ENCODE measurements at places on chromosomes 7 and 10.

DNA sequence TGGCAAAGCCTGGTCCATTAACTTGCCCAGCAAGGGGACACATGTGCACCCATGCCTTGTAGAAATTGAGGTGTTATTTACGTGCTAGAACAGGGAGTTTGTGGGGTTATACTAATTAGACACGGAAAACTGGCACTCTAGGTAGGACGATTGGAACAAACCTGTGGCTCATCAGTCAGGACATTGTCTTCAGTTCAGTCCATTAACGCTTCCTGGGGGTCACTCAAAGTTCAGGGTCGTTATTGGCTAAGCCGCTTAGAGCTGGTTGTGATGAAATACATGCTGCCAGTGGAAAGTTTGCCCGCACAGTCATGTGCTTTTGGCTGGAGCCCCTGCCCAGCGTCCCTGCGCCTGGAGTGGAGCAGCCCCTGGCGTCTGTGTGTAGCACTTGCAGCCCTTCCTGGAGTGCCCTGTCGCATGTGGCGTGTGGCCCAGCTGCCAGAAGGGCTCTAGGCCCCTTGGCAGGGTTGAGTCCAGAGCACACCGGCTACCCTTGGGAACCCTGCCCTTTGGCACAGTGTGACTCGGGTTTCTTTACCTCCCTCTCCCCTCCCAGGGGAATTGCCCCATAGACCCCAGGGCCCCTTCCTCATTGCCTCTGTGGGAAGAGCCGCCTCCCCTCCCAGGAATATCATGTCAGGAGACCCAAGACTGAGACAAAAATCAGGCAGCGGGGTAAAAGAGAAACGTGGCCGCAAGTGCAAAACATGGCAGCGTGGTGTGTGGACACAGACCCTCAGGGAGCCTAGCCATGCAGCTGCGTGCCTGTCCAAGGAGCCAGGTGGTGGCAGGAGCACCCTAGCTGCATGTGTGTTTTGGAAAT, 9.8 kb downstream of the ZNF775 start:
- DNase-seq: no peak

DNA sequence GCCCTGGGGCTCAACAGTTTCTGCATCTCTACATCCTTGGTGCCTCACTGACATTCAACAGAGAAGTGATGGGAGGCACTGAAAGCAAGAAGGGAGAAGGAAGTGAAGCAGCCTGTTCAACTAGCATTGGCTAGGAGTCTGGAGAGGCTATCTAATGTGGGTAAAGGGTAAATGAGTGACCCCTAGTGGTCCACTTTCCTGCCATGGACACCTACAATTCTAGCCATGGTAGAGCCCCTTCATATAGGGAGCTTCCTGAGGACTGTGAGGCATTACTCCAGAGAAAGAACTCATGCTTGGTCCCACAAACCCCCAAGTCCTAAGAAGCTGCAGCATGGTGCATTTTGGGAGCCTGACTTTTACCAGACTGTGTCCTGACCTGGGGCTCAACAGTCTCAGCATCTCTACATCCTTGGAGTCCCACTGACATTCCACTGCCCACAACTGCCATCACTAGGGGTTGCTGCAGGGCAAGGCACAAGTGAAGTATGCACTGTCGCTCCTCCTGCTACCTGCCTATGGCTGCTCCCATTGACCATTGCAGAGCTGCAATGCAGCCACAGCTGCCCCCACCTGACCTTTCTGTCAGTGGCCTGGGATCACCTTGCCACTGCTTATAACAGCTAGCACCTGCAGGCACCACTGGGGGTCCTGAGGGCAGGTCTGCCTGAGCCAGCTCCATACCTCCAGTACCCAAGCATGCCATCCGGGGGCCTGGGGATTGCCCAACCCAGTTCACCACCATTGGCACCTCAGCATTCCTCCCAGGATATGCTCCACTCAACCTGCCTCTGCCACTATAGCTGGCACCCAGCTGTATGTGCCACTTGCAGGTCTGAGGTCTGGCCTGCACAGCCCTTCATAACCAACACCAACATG, 44.1 kb upstream of the CDK6 start:
- DNase-seq: peak; percentile 26

DNA sequence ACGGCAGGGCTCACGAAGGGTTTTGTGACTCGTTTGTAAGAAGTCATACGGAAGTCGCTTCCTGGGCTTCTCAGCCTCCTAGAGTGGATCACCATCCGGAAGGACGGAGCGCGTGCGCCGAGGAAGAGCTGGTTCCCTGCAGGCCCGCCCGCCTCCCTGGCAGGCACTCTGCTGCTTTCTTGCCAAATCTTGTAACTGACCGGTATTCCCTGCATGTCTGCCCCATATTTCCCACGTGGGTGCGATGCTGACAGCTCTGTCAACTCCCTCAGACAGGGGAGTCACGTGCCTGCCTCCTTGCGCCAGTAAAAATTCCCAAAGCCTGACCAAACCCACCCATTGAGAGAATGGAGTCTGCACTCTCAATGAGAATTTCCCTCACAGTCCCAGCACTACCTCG, 12.7 kb downstream of the SHH start:
- no peak for DNase-seq

GRCh38 chr7:129780257-129780973, 168.9 kb downstream of the NRF1 start:
- peak; percentile 92 for DNase-seq

DNA sequence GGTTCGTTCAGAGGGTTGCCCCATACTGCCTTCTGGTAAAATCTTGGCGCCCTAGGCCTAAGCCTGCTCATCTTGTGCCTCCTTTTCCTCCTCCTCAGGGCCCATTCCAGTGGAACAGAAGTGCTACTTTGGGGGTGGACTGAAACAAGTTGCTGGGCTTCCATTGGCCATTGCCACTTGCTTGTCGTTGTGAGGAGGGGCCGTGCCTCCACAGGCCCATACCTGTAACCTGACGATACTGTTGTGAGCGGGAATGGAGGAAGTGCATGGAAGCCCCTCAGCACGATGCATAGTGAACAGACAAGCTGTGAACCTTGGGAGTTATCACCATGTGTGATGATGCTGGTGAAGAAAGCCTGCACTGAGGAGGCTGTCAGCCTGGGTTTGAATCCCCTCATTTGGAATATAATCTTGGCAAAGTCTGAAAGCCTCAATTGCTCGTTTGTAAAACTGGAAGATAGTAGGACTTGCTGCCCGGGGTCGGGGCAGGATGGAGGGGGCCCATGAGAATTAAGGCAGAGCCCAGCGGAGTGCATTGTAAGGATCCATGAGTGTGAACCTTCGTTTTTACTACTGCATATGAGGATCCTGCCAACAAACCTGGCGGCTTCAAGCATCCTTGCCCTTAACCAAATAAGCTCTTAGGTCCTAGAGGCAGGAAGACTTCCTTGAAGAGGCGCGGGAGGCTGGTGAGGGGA, 671 bp upstream of the PAPSS2 start:
- no peak for DNase-seq

DNA sequence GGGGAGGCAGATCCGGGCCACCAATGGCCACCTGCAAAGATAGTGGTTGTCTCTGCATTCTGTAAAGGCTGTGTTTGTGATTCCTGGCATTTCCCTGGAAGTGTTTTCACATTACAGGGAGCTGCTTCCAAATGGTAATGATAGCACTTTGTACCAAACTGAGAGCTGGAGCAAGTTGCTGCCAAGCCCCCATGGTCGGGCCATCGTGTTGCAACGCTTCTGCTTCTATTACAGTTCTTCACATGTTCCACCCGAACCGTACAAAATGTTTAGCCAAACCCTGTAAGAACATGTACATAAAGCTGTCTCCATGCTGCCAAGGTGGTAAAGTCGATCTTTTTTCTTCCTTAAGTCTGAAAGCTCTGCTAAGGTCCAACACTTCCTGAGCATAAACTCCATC, 397.7 kb upstream of the NFE2L3 start:
- no peak for DNase-seq

DNA sequence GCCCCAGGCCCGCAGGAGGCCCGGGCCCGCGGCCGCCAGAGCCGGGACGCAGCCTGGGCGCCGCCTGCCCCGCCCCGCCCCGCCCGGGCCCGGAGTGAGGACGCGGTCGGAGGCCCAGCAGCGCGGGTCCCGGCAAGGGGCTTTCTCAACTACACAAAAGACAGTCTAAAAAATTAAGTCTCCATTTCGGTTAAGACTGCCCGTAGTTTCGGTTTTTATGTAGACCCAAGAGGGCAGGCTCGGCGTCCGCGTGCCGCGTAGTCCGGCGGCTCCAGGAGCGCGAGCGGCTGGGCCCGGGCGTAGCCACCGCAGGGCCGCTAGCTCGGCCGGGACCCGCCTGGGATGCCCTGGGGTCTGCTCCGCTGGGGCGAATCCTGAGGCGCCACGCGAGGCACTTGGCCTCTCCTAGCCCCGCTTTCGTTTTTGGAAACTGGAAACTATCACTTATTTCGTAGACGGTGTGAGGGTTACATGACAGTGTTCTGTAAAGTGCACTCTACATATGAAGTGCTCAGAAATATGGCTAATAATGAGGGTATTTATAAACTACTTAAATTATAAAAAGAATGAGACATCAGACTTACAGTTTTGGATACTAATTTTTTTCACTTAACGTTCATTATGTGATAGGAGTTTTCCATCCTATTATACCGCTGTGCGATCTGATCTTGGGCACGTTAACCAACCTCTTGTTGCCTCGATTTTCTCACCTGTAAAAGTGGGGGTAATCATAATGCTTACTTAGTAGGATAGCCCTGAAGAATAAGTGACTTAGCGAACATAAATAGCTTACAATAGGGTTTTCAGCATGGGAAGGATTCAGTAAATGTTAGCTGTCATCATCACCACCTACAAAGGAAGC, 573 bp downstream of the BLVRA start:
- peak; percentile 64 for DNase-seq

- no peak for DNase-seq
Measured at GRCh38 chr7:147096629-147097028, 980.0 kb downstream of the CNTNAP2 start.

DNA sequence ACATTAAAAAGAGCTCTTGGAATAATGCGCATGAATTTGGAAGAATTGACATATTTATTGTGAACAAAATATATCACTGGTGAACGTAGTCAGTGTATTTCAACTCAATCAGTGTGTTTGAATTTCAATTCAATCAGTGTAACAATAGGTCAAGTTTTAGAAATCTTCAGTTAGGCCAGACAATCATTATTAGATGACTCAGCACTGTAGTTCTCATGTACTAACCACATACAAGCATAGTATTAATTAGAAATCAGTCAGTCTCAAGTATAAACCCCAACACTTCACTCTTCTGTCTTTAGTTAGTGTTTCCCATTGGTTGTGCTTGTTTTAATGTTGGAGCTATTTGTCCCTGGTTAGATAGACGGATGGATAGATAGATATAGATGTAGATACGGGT, 1247.9 kb downstream of the NXPH1 start:
- no peak for DNase-seq

GRCh38 chr7:50508471-50508943, 56.7 kb downstream of the DDC start:
- no peak for DNase-seq

DNA sequence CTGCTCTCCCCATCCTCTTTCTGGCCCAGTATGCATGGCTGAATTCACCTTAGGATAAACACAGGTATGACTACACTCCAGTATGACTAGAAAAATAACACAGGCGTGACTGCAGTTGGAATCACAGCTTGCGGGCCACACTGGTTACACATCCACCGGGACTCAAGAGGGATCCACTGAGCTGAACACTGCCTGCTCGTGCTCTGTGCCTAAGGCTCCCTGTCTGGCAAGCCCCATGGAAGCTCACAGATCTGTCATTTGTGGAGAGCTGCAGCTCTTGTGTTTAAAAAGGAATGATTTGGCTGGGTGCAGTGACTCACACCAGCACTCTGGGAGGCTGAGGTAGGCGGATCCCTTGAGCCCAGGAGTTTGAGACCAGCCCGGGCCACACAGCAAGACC, 26.8 kb downstream of the VOPP1 start:
- DNase-seq: no peak

DNA sequence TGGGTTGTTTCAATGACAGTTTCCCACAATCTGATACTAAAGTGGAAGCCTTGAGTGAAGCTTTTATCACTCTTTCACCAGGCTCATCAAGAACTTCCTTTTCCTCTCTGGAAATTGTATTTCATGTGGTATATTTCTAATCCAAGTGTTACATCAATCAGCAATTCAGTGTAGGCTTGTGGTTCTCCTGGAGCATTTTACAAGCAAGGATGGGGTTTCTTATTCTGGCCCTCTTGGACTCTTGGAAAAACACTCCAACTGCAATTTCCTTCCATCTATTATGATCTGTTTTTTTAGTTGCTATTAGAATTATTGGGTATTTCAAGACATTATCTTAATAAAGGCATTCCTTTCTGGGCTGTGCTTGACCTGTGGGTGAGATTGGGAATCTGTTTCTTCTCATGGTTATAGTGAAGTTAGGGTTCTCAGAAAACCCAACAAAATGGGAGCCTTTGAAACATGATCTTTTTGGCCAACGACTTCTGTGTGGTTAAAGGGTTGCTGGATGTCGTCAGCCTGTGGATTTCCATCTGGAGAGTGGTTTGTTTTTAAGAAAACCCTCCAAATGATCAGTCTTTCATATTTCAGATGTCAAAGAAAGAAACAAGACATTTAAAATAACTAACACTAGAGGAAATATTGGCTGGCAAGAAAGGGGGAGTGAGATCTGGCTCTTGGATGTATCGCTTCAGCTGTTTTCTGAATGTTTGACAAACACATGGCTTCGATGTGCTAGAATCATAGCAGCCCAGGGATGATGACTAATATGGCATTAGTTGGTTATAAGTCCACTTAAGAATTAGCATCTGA, 540.2 kb downstream of the LRMDA start:
- no peak for DNase-seq

DNA sequence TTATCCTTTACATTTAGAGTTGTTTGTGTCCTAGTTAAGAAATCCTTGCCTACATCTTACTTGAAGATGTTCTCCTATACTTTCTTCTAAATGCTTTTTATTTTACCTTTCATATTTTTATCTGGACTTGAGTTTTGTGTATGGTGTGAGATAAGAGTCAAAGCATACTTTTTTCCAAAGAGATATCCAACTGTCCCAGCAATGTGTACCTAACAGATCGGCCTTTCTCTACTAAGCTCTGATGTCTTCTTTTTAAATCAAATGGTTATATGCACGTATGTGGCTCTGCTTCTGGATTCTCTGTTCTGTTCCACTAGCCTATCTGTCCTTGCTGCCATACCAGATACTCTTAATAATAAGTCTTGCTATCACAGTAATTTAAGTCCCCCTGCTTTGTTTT, 7.2 kb downstream of the IKZF5 start:
- DNase-seq: no peak
